ENCODE measurements at places on chromosomes 13 and 19.
A peak's percentile ranks its signal among the peaks of the same experiment; 100 is the strongest.

- no peaks in the 10 kb centered on the region for H3K36me3 ChIP-seq
- no peak for DNase-seq
- no peak overlapping the region for H3K4me3 ChIP-seq
- no peaks in the 10 kb centered on the region for H3K4me1 ChIP-seq
- H3K27ac ChIP-seq: no peak overlapping the region
- no peaks in the 10 kb centered on the region for H3K27me3 ChIP-seq
Observed at GRCh38 chr13:69092615-69093322, 1014.9 kb upstream of the ATXN8OS start.

DNA sequence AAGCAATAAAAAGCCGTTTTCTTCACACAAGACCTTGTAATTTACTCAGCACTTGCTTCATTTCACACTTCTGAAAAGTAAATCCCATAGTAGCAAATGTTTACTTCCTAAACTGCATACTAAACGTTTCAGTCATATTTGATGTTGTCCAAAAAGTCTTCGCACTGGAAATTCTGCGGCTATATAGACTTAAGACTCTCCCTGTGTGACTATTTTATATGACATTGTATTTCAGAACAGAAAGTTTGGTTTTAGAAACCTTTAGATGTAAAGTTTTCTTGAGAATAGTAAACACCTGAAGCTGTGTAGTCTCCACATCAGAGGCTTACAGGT, 29.6 kb downstream of the ZAR1L start:
- peaks cover 42% of the 10 kb centered on the region for H3K4me1 ChIP-seq
- no peak overlapping the region for H3K4me3 ChIP-seq

- no peaks in the 10 kb centered on the region for H3K27me3 ChIP-seq
- no peak for DNase-seq
- H3K27ac ChIP-seq: no peak overlapping the region
Observed at GRCh38 chr13:43877326-43877725, 2.2 kb downstream of the CCDC122 start.

DNA sequence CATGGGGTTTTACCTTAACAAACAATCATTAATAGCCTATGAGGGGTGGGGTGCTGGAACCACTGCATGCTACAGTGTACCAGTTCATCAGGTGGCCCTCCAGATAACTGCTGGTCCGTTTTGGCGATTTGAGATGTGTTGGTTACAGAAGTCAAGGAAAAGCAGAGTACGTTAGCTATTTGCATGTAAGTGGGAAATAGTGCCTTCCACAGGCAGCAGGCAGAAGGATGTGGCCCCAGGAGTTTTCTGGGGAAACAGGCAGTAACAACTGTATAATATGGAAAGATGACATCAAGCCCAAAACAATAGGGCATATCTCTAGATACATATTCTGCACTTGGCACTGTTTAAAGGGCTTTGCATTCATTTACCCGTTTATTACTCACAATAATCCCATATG, 245.7 kb downstream of the COL4A1 start:
- no peaks in the 10 kb centered on the region for H3K27me3 ChIP-seq
- H3K36me3 ChIP-seq: no peaks in the 10 kb centered on the region
- no peak for DNase-seq
- no peak overlapping the region for H3K4me3 ChIP-seq

- H3K4me1 ChIP-seq: peaks cover 3% of the 10 kb centered on the region
- H3K27me3 ChIP-seq: no peaks in the 10 kb centered on the region
- H3K4me3 ChIP-seq: no peak overlapping the region
Observed at GRCh38 chr13:99008577-99008976, 30.7 kb upstream of the DOCK9 start.

GRCh38 chr19:39196320-39196719, 444 bp upstream of the NCCRP1 start:
- H3K4me1 ChIP-seq: peaks cover 6% of the 10 kb centered on the region
- H3K27me3 ChIP-seq: peaks cover 64% of the 10 kb centered on the region
- H3K4me3 ChIP-seq: no peak overlapping the region

DNA sequence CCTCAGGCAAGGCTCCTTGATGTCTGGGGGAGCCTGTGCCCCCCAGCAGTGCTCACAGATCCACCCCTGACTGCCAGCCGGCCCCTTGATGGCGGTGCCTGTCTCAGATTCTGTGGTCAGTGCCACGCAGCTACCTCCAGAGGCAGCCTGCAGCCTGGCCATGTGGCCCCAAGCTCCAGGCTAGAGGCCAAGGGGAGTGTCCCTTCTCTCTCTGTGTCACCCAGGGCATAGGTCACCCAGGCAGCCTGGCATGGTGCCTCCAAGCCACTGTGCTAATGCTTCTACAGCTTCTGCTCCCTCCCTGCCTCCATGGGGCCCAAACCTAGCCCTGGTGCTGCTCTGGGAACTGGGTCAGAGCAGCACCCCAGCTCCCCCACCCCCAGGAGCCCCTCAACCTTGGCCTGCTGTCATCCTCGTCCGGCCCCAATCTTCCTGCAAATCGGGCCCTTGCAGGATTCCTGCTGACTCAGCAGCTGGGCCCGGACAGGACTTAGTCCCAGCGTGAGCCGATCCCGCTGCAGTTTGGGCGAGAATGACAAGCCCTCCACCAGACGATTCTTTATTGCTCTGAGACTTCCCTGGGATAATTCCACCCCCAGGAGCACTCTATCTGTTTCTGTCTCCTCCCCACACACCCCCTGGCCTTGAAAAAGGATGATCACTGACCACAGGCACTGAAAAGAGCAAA, 2.8 kb upstream of the ARL11 start:
- H3K4me3 ChIP-seq: no peak overlapping the region
- H3K4me1 ChIP-seq: no peaks in the 10 kb centered on the region
- no peak overlapping the region for H3K27ac ChIP-seq
- no peaks in the 10 kb centered on the region for H3K27me3 ChIP-seq
- no peaks in the 10 kb centered on the region for H3K36me3 ChIP-seq

DNA sequence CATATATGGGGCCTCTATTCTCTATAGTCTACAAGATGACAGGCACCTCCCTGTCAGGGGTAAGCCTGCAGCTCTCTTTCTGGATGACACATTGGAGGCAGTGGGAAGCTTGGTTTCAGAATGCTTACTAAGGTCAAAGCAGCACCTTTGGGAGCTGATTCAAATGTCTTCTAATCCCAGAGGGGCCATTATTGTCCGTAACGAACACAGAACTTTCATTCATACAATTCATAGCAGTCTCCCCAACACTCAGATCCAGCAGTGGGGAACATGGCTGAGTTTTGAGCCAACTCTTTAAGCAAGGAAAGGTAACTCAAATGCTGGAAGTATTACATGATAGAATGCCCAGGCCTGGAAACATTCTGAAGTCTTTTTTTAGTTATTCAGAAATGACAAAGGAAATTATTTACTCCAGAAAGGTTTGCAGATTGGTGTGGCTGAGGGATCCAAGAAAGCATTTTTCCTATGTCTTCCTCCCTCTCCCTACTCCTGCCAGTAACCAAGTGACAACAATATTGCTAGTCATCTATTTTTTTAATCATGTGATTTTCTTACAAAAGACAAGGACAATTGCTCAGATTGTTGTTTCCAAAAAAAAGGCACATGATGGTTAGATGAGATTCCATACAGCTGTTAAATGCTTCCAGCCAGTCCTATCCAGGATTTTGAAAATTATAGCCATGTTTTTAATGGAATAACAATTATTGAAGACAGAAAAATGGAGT, 118.7 kb downstream of the FOXO1 start:
- H3K4me1 ChIP-seq: peaks cover 8% of the 10 kb centered on the region
- H3K4me3 ChIP-seq: no peak overlapping the region
- H3K27me3 ChIP-seq: no peaks in the 10 kb centered on the region
- H3K36me3 ChIP-seq: no peaks in the 10 kb centered on the region

DNA sequence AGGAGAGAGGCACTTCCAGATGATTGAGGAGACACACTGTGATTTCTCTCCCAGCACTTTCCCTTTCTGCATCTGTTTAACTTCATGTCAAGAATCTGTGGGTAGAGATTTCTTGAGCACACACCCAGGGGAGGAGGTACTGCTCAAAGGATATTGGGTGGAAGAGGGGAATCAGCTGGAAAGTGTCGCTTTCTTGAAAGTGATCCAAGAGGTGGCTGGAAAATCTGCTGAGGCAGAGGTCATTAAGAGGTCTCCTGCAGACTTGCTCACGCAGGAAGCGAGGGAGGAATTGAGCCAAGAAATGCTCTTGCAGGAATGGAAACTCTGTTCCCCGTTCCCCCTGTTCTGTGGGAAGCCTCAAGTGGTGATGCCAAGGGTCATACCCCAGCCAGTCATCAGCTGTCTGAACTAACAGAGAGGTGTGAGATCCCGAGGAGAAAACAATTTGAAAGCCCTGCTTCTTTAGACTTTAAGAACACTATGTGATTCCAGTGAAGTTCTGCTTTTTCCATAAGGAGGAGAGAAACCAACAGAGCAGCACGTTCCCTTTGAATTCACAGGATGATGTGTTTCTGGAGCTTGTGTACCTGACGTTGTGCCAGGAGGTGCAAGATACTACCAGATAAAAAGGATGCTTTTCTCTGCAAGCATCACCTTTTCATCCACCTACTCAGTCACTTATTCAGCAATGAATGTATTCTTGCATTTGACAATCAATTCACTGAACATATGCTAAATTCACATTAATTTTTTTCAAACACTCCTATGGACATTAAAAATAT, 163.4 kb upstream of the GPR12 start:
- H3K27me3 ChIP-seq: no peaks in the 10 kb centered on the region
- H3K36me3 ChIP-seq: no peaks in the 10 kb centered on the region
- peaks cover 12% of the 10 kb centered on the region for H3K4me1 ChIP-seq
- no peak for DNase-seq

GRCh38 chr13:83666141-83666540, 216.1 kb downstream of the SLITRK1 start:
- H3K4me1 ChIP-seq: no peaks in the 10 kb centered on the region
- no peaks in the 10 kb centered on the region for H3K27me3 ChIP-seq
- no peak overlapping the region for H3K27ac ChIP-seq

DNA sequence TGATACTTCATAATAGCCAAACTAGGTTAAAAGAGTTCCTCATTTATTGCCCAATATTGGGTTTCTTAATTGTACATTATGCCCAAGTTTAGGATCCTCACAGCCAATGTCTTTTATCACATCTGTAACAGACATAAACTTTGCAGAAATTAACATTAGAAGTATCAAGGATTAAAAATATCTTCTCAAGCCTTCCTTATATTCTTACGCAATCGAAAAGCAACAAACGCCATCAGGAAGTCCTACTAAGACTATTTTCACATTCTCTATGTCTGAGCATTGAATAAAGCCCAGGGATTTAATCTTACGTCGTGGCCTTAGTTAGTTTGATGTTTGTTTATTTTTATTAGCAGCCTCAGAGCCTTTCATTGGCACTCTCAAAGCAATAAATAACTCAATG, 1660.4 kb upstream of the MIR17HG start:
- no peaks in the 10 kb centered on the region for H3K36me3 ChIP-seq
- no peak overlapping the region for H3K27ac ChIP-seq
- no peaks in the 10 kb centered on the region for H3K4me1 ChIP-seq

DNA sequence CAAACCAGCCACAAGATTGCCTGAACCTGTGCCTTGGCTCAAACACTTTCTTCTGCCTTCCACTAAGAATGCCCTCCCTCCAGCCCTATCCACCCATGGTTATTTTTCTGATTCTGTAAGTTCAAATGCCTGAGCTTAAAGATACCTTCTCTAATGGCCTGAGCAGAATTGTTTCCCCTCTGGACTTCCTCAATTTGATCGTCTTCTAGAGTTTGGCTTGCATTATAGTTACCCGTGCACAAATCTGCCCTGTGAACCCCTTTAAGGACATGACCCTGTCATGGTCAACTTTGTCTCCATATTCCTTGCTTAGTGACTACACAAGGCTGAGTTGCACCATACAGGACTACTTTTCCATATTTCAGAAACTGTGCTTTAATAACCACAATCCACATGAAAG, 481.0 kb downstream of the FOXO1 start:
- H3K4me3 ChIP-seq: no peak overlapping the region
- no peak overlapping the region for H3K27ac ChIP-seq

GRCh38 chr19:6532244-6532999, 1.6 kb downstream of the TNFSF9 start:
- H3K27me3 ChIP-seq: peaks cover 33% of the 10 kb centered on the region
- no peak overlapping the region for H3K27ac ChIP-seq
- peaks cover 38% of the 10 kb centered on the region for H3K4me1 ChIP-seq
- no peak for DNase-seq

GRCh38 chr13:40087091-40088002, 431.9 kb downstream of the COG6 start:
- H3K4me1 ChIP-seq: no peaks in the 10 kb centered on the region
- DNase-seq: no peak
- no peaks in the 10 kb centered on the region for H3K27me3 ChIP-seq
- no peak overlapping the region for H3K27ac ChIP-seq

GRCh38 chr13:66171920-66172319, 1058.2 kb downstream of the PCDH9 start:
- no peaks in the 10 kb centered on the region for H3K4me1 ChIP-seq
- no peak overlapping the region for H3K4me3 ChIP-seq
- no peaks in the 10 kb centered on the region for H3K36me3 ChIP-seq
- H3K27me3 ChIP-seq: no peaks in the 10 kb centered on the region
- no peak for DNase-seq

GRCh38 chr13:49995625-49996101, 1.2 kb upstream of the TRIM13 start:
- no peaks in the 10 kb centered on the region for H3K36me3 ChIP-seq
- DNase-seq: no peak
- peak overlapping the region; percentile 100 for H3K27ac ChIP-seq
- H3K27me3 ChIP-seq: no peaks in the 10 kb centered on the region

GRCh38 chr13:93477238-93477637, 250.6 kb downstream of the GPC6 start:
- no peaks in the 10 kb centered on the region for H3K27me3 ChIP-seq
- no peak for DNase-seq
- H3K27ac ChIP-seq: no peak overlapping the region
- H3K36me3 ChIP-seq: no peaks in the 10 kb centered on the region
- no peak overlapping the region for H3K4me3 ChIP-seq

GRCh38 chr13:34816245-34816884, 125.7 kb upstream of the NBEA start:
- DNase-seq: no peak
- H3K36me3 ChIP-seq: no peaks in the 10 kb centered on the region
- peak overlapping the region; percentile 17 for H3K27ac ChIP-seq

DNA sequence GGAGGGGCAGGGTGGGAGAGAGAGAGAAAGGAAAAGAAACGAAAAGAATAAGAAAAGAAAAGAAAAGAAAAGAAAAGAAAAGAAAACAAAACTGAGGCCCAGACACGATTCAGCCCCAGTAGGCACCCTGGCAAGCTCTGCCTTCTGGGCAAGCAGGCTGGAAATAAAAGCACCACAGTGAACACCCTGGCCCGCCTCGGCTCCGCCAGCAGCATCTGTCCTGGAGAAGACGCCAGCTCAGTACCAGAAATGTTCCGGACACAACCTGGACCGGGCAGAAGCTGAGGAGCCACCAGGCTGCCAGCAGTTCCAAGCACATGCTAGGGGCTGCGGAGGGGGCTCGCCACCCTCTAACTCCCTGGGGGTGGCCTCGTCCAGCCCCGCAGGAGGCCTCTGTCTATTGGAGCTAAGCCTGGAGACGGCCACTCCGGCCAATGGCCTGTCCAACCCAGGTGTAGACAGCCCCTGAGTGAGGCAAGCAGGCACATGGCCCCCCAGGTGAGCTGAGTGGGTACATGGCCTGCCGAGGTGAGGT, 11.4 kb upstream of the CPAMD8 start:
- no peaks in the 10 kb centered on the region for H3K27me3 ChIP-seq
- H3K27ac ChIP-seq: no peak overlapping the region

GRCh38 chr13:99067159-99067985, 89.5 kb upstream of the DOCK9 start:
- no peak for DNase-seq
- H3K27me3 ChIP-seq: no peaks in the 10 kb centered on the region
- no peak overlapping the region for H3K4me3 ChIP-seq
- H3K27ac ChIP-seq: peak overlapping the region; percentile 79

- peak; percentile 48 for DNase-seq
- peaks cover 97% of the 10 kb centered on the region for H3K4me1 ChIP-seq
- H3K4me3 ChIP-seq: no peak overlapping the region
Observed at GRCh38 chr19:31332096-31332495, 17.1 kb downstream of the TSHZ3 start.
